ENCODE measurements at places on chromosomes 3 and 15. TPM values are rescaled to one million over a fixed set of nuclear protein-coding genes. Genes with fewer than 3 reads are reported as not detected.

- H3K4me3 ChIP-seq = no peak overlapping the region
- H3K4me1 ChIP-seq = no peaks in the 10 kb centered on the region
- H3K36me3 ChIP-seq = no peaks in the 10 kb centered on the region
- no peak overlapping the region for H3K27ac ChIP-seq
- no peaks in the 10 kb centered on the region for H3K27me3 ChIP-seq
These were observed 221.6 kb downstream of the PLOD2 start for GRCh38 chr3:145939431-145939830.

GRCh38 chr3:40317061-40317855 lies 7.8 kb downstream of the EIF1B start:
- peaks cover 10% of the 10 kb centered on the region for H3K36me3 ChIP-seq
- DNase-seq = peak; percentile 60

The SEMA5B gene
- not detected for total RNA-seq

GRCh38 chr3:39220407-39221140 lies 28.2 kb upstream of the XIRP1 start:
- H3K36me3 ChIP-seq = no peaks in the 10 kb centered on the region
- peaks cover 54% of the 10 kb centered on the region for H3K27me3 ChIP-seq
- H3K4me1 ChIP-seq = peaks cover 39% of the 10 kb centered on the region

DNA sequence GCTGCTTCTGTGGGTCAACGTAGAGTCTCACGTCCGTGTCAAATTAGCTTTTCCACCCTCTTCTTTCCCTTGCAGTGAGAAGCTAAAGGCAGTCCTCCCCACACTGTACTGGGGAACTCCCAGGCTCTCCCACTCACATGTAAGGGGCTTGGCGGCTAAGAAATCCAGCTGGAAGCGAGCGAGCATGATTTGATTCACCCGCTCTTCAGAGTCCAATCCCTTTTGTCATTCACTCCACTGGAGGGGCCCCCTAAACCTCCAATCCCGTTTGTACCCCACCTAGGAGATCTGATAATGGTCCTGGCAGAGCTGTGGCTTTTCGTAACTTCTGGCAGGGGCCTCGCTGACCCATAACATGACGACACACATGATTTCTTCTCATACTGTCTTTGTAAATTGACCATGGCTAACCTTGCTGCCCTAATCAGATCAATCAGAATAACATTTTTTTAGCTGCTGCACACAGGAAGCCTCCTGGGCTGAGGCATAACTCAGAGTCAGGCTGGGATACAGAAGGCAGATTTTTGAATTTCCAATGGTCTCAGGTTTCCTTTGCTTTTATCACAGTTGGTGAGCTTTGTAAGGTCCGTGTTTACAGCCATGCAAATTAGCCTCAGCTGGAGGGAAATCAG lies 235.2 kb downstream of the GREM1 start:
- H3K27ac ChIP-seq = no peak overlapping the region
- H3K4me3 ChIP-seq = no peak overlapping the region
- H3K27me3 ChIP-seq = peaks cover 11% of the 10 kb centered on the region
- H3K36me3 ChIP-seq = no peaks in the 10 kb centered on the region
- H3K4me1 ChIP-seq = no peaks in the 10 kb centered on the region
